NCI-H2081 (cell line): ENCODE measurements at places on chromosomes 2 and 18.
A peak's percentile ranks its signal among the peaks of the same experiment; 100 is the strongest.

DNA sequence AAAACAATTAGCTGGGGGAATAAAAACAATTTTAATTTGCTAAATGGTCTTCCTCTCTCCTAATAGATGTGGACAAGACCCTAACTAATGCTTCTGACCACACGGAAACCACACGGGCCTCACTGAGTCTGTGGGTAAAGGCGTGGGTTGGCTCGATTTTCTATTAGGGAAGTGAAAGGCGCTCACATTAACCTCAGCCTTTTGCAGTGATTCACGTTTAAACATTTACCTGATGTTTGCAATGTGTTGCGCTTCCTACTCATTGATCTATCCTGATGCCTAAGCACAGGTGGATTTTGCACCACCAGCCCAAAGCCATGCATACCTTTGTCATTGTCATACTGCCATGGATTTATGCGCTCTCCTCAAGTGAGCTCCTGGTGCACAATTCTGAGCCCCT lies 35.6 kb upstream of the NRP2 start:
- DNase-seq, result no peak

- no peak for DNase-seq
These were observed 104.0 kb downstream of the DYSF start for GRCh38 chr2:71557321-71557720.

DNA sequence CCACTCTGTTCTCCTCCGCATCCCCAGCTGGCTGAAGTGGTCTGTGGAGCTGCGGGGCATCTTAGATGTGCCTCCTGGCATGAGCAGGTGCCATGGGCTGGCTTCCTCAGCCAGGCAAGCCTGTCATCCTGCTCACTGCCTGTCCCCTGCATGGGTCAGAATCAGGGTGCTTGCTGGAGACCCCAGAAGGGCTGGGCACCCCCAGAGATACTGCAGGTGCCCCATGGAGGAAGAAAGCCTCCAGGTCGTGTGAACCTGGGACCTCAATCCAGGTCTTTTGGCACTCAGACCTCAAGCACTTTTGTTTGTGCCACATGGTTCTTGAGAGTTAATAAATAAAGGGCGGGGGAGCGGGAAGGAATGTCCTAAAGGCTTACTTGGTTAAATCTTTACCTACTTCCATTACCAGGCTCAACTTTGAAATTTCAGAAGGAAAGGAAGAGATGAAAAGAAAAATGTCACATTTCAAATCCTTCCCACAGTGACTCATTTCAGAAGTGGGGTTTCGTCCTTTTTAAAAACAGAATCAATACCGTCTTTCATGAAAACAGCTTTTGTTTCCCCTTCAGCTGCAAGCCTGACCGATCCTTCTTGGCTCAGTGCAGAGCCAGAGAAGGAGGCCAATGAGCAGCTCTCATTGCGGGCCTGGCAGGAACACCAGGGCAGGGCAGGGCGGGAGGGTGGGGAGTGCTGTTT lies 69.9 kb downstream of the RHOB start:
- DNase-seq, result no peak

GRCh38 chr2:46836295-46837111 lies 79.1 kb downstream of the MCFD2 start:
- DNase-seq, result no peak

- peak; percentile 68 for DNase-seq
These were observed 629.9 kb downstream of the NRXN1 start for GRCh38 chr2:50401772-50402653.

GRCh38 chr2:240967681-240968621 lies 30.5 kb upstream of the SNED1 start:
- DNase-seq, result no peak

GRCh38 chr2:130319536-130319935 lies 23.2 kb upstream of the IMP4 start:
- DNase-seq, result no peak

DNA sequence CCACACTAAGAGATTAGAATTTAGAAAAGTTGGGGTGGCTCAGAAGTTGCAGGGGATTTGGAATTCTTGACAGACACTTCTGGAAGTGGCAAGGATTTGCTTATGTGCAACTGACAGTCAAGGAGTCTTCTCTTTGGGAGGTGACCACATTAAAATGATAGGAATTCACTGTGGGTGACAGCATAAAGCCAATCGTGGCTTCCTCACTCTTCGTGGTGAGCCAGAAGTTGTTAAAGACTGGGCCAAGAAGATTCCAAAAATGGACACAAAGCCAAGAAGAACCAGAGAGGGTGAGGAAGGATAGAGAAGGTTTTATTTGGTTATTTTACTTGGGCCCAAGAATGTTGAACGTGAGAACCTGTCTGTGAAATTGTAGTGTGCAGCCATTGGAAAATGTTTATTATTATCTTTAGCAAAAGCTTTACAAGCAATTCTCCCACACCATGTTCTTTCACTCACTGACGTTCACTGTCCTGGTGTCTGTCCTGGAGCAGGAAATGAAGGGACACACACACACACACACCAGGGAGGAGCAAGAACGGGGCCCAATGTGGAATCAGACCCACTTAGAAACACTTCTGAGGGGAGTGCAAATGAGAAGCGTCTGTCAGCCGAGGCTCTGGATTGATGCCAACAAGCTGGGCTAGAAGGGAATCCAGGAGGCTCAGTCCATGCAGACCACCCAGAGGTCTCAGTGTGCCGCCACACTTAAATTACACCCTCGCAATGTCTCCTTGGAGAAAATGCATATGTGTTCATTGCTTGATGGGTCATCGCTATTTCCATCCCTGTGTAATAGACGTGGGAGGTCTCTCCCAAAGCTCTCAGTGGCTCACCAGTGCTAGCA lies 37.2 kb downstream of the STEAP3 start:
- DNase-seq, result no peak

DNA sequence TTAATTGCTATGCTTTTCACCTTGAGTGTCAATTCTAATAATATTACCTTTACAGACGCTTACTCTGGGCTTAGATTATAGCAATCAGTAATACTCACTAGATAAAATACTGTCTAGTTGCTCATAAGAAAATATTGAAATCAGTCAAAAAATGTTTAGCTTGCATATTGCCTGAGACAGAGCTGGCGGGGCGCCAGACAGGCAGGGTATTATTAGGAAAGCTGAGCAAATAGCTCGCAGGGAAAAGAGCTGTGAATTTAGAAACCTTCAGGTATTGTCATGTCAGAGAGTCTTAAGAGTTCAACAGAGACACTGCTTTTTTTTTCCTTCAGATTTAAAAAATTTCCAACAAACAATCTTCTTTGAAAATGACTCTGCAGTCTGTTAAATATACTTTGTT lies 118.4 kb downstream of the MEIS1 start:
- peak; percentile 71 for DNase-seq

DNA sequence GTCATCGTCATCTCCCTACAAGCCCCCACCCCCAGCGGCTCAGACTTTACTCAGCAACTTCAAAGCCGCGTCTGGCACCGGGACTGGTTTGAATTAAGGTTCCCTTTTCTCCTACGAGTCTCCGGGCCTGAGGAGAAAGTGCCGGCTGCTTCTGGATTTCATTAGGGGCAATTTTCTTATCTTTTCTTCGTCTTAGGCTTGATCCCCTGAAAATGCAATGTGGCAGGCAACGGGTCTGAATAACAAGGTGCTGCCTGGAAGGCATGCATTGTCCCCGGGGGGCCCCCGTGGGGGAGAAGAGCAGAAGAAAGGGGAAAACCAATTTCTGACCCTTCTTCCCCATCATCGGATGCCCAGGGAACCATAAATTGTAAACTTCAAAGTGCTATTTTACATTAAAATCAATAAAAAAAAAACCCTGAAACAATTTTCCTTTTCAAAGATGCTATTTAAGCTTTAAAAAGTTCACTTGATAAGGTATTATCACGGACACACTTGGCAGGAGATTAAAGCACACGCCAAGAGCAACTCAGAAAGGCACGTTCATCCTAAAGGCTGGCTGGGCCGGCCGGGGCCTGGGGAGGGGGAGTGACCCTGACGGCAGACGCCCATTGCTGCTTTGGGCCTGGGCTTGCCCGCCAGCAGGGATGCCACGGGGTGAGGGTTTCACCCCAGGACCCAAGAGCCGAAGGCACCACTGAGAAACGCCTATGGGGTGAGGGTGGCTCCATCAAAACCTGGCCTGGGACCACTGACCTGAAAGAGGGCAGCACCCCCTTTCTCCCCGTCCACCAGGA lies 230.4 kb downstream of the TWIST2 start:
- no peak for DNase-seq

- no peak for DNase-seq
These were observed 135.0 kb downstream of the SCG2 start for GRCh38 chr2:223467196-223467595.

DNA sequence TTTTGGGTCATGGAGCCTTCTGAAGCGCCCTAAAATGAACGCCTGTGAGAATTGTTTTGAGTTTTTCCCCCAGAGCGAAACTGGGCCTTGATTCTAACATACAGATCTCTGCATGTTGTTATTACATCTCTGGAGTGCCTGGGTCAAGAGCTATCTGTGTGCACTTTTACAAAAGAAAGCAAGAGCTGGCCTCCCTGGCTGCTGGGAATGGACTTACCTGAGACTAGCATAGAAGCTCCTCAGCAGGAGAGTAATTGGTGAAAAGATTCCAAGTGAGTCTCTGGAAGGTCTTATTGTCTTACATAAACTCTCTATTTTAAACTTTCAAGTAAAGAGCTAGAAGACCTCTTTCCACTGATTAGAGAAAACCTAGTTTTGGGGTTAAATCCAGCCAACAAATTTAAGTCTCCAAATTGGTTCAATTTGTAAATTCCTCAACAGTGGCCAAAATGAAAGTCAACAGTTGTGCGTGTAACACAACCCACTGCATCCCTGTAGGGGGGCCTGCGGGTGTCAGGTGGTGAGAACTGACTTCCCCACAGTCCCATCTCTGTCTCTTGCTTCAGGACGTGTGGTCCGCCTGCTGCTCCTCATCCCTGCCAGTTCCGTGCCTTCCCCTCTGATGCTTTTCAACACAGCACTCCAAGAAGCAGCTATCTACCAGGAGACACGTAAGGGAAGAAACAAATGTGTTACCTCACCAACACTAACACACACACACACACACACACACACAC lies 206.1 kb downstream of the SH3BP4 start:
- DNase-seq, result no peak

GRCh38 chr2:175441181-175441761 lies 259.8 kb upstream of the ATP5MC3 start:
- DNase-seq, result no peak

DNA sequence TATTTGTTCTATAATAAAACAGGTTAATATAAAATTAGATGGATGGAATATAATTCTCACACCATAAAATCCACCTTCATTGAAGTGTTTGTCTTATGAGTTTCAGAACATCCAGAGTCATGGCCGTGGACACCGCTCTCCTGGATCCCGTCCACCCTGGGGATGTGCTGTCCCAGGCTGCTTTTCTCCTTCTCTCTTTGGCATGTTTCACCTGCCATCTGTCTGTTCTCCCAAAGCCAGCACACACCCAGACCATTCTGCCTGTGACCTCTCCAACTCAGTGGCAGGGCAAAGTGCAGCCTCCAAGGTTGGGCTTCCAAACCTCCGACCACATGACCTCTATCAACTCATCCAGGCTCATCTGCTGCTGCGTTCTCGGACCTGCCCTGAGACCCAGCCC lies 104.7 kb downstream of the MYT1L start:
- DNase-seq, result no peak

GRCh38 chr2:12951657-12951973 lies 234.9 kb downstream of the TRIB2 start:
- no peak for DNase-seq

DNA sequence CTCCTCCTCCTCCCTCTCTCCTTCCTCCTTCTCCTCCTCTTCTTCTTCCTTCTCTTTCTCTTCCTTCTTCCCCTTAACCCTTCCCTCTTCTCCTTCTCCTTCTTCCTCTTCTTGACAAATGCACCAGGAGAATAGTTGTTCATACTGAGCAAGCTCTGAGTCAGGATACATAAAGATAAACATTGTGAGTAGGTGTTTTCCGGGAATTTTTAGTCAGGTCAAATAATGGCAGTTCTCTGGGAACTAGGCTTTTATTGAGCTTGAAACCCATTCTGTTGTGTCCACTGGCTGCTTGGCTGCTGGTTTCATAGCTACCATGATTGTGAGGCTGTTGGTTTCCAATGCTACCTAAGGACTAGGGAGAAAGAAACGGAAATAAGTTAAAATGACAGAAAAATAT lies 1144.7 kb upstream of the DDX18 start:
- DNase-seq, result no peak

- DNase-seq, result no peak
These were observed 81.4 kb downstream of the LYPD1 start for GRCh38 chr2:132588576-132588975.

GRCh38 chr2:11348209-11348749 lies 3.8 kb upstream of the ROCK2 start:
- no peak for DNase-seq

- no peak for DNase-seq
These were observed 49.5 kb downstream of the LBH start for GRCh38 chr2:30280596-30281434.

DNA sequence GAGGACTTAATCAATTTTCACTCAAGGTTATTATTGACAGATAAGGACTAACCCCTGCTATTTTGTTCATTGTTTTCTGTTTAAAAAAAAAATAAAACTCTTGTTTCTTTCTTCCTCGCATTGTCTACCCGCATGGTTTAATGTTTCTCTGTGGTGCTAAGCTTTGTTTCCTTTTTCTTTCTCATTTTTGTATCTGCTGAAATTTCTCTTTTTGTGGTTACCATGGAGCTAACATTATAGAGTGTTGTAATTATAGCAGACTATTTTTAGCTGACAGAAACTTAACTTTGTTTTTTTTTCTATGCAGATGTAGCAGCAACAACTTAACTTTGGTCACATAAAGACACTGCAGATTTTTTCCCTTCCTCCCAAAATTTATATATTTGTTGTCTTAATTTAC lies 43.1 kb upstream of the CHN1 start:
- DNase-seq, result no peak

DNA sequence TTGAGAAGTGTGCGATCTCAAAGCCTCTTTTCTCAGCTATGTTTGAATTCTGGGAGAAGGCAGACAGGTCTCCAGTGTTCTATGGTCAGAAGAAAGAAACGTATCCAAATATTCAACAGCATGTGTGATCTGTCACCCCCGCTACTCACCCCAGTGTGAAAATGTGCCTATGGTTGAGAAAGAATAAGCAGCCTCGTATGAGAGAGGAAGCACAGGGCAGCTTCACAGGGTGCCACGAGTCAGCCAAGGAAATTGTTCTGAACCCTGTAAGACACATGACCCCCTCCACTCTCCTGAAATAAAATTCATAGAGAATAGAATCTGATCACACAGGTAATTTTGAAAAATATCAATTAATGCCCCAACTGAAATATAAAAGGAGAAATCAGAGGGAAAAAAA lies 8.0 kb upstream of the SF3B1 start:
- DNase-seq, result no peak

DNA sequence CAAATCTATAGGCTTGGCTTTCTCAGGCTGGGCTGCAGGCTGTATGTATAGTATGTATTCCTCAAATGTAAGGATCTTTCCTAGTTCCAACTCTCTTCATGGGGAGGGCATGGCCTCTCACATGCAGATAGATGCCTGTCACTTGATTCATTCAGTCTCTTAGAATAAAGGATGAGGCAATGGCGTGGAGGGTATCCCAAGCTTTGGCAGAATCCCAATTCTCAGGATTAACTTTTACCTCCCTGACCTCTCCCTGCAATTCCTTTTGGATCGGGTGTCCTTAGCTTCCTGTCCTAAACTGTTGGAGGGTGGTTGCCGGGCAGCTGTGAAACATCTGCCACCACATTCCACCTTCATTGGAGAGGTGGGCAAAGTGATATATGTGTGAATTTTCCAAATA lies 80.3 kb downstream of the INSIG2 start:
- no peak for DNase-seq
